ENCODE measurements at places on chromosomes 3 and 15. TPM values are rescaled to one million over a fixed set of nuclear protein-coding genes. Genes with fewer than 3 reads are reported as not detected.

The HRG gene
- not detected for total RNA-seq

The CRYGS gene
- 0.44 TPM for total RNA-seq

The ALDH1A3 gene
- total RNA-seq: 26.0 TPM

The CLDND1 gene
- 57.8 TPM for total RNA-seq

The PPP2R3A gene
- 4.5 TPM for total RNA-seq

The SNX22 gene
- total RNA-seq: 0.77 TPM

The LDHAL6B gene
- total RNA-seq: not detected

The MNS1 gene
- 2.1 TPM for total RNA-seq

The IQCF2 gene
- total RNA-seq: not detected

The GPR62 gene
- total RNA-seq: not detected

The PRTG gene
- 9.6 TPM for total RNA-seq

The MORC1 gene
- not detected for total RNA-seq

The CEMIP gene
- total RNA-seq: 2.2 TPM

The RASA2 gene
- 8.8 TPM for total RNA-seq

The MKRN3 gene
- 3.3 TPM for total RNA-seq
